NCI-H2171 (cell line): ENCODE measurements at places on chromosomes 7 and 10.

DNA sequence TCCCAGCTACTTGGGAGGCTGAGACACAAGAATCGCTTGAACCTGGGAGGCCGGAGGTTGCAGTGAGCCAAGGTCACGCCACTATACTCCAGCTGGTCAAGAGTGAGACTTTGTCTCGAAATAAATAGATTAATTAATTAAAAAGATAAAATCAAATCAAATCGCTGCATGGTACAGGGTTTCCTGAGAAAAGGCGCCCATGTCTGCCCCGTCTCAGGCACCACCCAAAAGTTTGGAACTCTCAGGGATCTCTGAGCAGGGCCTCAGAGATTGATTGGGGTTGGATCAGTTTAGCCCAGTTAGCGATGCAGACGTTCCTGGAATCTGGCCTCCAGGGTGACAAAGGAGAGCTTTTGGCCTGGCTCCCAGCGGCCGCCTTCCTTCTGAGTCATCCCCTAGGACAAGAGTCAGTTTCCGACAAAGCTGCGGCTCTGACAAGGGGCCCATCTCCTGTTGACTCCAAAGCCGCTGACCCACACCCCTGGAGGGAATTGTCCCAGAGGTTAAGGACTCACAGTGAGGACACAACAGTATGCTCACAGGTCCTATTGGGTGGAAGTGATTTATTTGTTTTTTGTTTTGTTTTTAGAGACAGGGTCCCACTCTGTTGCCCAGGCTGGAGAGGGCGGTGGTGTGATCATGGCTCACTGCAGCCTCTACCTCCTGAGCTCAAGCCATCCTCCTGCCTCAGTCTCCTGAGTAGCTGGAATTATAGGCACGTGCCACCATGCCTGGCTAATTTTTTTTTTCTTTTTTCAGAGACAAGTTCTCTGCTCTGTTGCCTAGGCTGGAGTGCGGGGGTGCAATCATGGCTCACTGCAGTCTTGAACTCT lies 6.8 kb downstream of the ORAI2 start:
- no peak for DNase-seq

DNA sequence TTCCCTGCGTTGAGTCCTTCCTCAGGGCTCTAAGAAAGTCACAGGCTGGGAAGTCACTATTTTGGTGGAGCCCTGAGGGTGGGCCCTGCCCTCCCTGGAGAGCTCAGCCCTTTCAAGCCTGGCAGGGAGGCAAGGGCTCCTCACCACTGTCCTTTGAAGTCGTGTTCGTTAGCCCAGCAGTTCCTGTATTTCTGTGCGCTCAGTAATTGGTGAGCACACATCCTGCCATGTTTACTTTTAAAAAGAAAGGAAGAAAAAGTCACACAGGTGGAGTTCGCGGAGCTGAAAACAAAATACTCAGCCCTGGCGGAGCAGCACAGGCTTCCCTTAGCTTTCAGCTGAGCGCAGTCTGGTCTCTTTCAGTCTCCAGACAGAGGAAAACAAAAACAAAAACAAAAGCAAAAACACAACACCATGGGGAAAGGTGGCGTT lies 37.1 kb downstream of the PRKCQ start:
- DNase-seq, result no peak

DNA sequence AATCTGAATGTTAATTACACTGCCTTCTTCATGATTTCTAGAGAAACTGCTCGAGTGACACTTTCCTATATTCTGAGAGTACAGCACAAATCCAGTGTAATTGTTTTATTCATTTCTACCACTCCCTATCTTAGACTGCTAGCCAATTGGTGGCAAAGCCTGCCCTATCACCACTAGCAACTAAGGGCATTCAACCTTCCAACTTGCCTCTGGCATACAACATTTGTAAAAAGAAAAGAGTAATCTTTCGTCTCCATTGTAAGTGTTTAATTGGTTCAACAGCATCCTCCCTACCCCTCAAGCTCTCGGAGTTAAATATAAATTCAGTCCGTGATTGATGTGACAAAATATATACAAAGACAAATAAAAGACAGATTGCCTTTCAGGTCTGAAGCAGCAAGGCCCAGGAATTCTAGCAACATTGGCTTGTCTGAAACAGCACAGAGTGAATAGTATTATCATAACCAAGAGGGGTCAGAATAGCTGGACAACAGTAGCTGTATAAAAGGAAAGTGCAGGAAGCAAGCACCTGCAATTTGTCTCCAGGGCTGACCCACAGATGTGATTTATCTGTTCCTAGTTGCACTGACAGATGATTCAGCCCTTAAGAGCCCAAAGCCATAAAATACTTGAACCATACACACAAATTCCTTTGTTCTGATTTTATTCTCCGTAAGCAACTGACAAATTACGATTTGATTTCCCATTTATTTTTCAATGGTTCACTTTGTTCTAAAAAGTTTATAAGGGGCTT lies 47.6 kb upstream of the ANKRD1 start:
- no peak for DNase-seq

DNA sequence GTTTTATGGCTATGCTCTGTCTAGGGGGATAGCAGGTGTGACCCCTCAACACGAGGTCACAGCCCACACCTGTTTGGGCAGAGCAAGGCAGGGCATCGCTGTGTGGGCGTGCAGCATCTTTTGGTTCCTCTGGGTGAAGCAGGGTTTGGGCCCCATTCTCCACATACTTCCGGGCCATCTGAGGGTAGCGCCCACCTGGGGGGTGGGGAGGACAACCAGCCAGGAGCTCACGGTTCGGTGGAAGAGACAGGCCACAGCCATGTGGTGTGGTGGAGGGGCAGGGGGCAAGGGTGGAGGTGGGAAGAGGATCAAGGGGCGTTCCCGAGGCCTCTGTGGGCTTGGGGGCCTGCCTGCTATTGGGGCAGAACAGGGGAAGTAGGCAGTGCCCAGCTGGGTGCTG lies 2.4 kb downstream of the SH2B2 start:
- DNase-seq, result no peak

- no peak for DNase-seq
Observed at GRCh38 chr7:129670656-129671055, 59.1 kb downstream of the NRF1 start.

- DNase-seq, result no peak
Observed at GRCh38 chr10:87642988-87643387, 16.7 kb upstream of the PAPSS2 start.

DNA sequence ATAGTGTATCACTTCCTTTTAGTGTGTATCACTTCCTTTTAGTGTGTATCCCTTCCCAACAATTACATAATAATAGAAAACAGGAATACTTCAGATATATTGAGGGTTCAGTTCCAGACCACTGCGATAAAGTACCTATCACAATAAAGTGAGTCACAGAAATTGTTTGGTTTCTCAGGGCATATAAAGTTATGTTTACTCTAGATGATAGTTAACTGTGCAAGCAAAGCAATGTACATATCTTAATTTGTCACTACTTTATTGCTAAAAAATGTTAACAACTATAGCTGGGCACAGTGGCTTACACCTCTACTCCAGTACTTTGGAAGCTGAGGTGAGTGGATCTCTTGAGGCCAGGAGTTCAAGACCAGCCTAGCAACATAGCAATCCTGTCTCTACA lies 938.4 kb downstream of the CCSER2 start:
- DNase-seq, result no peak

- no peak for DNase-seq
Observed at GRCh38 chr10:95560278-95561176, 644 bp downstream of the SORBS1 start.

GRCh38 chr7:35036361-35037171 lies 719 bp downstream of the DPY19L1 start:
- no peak for DNase-seq

- no peak for DNase-seq
Observed at GRCh38 chr7:133529861-133530260, 277.0 kb downstream of the EXOC4 start.

DNA sequence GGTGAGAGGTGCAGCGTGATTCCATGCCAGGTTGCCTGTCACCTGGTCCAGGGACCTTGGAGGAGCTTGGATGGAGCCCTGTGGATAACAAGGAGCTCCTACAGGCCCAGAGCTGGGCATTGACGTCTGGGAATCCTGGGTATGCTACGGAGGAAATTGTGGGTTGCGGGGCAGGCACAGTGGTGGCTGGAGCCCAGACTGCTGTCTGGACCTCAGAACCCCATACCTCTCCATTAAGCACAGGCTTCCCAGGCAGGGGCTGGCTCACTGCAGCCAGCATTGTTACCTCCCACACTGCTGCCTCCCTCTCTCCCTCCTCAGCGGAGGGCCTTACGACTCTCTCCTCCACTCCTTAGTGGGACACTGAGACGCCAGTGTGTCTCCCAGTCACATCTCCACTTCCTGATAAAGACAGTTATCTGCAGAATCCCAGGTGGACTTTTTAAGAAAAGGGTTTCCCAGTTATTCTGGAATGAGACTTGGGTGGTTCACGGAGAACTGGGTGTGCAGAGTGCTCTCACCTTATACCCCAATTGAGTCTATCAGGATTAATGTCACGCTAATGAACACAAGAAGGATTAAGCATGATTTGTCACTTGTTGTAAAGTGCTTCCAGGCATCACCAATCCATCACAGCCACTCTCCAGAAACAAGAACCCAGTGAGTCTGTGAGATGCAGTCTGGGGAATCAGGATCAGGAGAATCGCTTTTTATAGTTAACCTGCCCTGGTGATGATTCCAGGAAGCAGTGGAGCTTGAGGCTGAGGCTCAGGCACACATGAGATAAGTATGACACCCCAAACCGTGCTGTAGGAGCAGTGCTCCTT lies 309.4 kb downstream of the RPS24 start:
- DNase-seq, result no peak

DNA sequence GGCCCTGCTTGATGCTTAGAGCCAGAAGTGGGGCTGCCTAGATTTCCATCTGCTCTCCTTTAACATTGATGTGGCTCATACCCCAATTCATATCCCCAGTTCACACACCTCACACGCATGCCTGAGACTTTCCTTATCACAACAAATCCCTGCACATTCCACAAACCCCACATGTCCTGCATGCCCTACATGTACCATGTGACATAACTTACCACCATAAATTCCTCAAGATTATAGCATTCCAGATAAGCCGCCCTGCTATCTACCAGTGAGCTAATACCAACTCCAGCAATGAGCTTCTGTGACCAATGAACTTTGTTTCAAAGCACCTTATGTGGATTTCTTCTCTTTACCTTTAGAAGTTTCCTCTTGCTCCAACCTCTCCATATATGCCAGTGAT lies 104.7 kb upstream of the RAB11FIP2 start:
- DNase-seq, result no peak

DNA sequence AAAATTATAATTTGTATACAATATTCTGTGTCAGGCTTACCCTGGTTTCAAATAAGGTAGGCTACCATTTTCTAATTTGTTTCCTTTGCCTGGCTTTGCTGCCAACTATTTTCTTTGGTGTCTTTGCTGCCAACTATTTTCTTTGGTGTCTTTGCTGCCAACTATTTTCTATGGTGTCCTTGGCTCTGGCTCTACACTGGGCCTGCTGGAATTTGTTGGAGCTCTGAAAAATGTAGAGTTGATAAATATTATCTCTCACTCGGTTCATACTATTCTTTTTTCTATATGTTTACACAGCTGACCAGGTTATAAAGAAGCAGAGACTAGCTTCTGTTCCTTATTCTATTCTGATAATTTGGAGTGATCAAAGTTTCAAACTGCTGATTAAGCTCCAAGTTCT lies 768.0 kb upstream of the PHF14 start:
- DNase-seq, result no peak

GRCh38 chr7:106289848-106290247 lies 5.1 kb upstream of the NAMPT start:
- no peak for DNase-seq

GRCh38 chr10:77111611-77112550 lies 525.7 kb downstream of the KCNMA1 start:
- no peak for DNase-seq

DNA sequence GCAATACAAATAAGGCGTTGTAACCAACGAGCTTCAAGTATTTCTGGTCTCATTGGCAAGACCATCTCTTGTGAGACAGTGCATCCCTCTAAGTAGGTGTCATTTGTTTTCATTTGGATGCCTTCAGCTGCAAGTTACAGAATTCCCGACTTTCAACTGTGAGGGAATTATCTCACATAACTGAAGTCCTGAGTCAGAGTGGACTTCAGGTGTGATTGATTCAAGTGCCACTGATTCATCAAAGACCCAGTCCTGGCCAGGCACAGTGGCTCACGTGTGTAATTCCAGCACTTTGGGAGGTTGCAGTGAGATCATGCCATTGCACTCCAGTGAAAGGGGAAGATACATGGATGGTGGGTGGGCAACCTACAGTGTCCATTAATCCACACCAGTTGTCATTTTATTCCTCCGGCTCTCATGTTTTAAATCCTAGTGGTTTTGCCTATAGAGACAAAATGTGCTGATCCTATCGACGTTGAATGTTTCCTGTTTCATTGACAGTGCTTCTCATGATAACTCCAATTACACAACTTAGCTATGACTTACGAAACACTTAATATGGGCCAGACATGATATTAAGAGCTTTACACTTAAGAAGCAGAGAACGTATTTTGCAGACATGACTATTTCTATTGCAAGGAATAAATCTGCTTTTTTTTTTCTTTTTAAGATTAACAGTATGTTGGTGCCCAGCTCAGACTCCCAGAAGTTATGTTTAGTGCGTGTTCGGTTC lies 268.0 kb downstream of the FRMD4A start:
- DNase-seq, result no peak

GRCh38 chr7:129295015-129295423 lies 70.2 kb downstream of the AHCYL2 start:
- DNase-seq, result no peak

GRCh38 chr10:61529208-61529607 lies 76.0 kb upstream of the TMEM26 start:
- no peak for DNase-seq

GRCh38 chr7:19920705-19921104 lies 147.3 kb upstream of the TMEM196 start:
- no peak for DNase-seq

GRCh38 chr10:124197371-124198124 lies 104.2 kb upstream of the CHST15 start:
- DNase-seq, result no peak

DNA sequence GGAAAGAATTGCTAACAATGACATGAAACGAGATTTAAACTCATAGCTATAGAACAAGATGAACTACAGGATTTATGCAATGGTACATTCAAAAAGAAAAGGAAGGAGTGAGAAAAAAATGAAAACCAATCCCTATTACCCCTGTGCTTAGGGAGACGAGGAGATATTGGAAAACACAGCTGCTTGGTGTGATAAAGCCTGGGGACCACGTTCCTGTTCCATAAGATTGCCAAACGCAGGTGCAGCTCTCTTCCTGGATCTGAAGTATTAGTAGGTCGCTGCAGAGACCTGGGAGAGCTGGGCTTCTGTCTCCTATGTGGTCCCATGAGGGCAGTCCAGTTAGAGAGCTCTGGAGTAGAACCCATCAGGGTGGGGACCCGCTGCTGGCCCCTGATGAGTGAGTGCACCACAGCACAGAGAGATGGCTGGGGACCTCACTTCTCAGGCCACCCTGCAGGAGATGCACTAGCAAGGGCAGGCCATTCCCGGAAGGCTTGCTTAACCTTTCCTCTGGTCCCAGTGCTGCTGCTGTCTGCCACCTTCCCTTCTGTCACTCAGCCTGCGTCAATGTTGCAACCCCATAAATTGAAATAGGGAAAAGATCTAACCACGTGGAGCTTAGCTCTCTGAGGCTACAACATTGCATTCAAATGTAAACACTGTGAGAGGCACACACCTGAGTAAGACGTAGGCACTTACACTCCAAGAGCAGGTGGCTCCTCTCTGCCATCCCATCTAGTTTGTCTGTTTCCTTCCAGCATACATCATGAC lies 57.9 kb downstream of the MTPN start:
- DNase-seq, result no peak
